Stimulated activated CD8-positive, alpha-beta memory T cell treated with anti-CD3 and anti-CD28 coated beads, Interleukin-2, amount 100 ng/mL, for 48 hours (primary cell): ENCODE measurements at places on chromosomes 11 and 22.

GRCh38 chr11:134904103-134904790 is 492.2 kb upstream of the B3GAT1 start:
- no peak for DNase-seq

- no peak for DNase-seq
Observed at GRCh38 chr11:127825183-127825582, 762.2 kb downstream of the ETS1 start.

DNA sequence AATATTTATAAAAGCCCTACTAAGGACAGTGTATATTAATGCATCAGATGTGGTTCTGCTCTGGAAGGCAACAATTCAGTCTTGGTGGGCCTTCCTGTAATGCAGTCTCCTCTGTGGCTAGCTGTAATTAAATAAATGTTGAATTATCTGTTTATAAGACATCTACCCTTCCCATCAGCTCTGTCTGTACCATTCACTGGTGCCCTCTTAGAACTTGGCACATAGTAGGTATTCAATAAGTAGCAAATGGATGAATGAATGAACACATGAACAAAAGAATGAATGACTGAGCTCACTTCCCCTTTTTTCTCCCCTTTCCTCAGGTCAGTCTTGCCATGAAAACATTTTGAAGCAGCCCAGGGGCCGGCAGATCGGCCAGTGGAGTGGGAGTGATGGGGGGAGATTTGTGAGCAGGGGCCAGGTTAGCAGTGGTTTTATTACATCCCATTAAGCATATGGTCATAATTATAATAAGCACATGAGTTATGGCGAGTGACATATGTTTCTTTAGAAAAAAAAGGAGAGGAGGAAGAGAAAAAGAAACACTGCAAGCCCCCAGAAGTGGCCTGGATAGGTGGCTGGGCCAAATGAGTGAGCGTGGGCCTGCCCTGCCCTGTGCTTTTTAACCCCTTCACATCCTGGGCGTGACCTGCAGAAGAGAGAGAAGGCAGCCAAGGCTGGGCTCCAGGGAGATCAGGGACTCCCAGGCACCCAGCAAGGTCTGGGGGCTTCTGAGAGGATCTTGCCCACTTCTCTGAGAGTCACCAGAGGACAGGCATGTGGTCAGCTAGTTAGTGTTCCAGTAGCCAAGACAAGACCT is 48.6 kb upstream of the CD82 start:
- no peak for DNase-seq

GRCh38 chr22:24994070-24994763 is 41.7 kb downstream of the KIAA1671 start:
- DNase-seq: peak; percentile 18

DNA sequence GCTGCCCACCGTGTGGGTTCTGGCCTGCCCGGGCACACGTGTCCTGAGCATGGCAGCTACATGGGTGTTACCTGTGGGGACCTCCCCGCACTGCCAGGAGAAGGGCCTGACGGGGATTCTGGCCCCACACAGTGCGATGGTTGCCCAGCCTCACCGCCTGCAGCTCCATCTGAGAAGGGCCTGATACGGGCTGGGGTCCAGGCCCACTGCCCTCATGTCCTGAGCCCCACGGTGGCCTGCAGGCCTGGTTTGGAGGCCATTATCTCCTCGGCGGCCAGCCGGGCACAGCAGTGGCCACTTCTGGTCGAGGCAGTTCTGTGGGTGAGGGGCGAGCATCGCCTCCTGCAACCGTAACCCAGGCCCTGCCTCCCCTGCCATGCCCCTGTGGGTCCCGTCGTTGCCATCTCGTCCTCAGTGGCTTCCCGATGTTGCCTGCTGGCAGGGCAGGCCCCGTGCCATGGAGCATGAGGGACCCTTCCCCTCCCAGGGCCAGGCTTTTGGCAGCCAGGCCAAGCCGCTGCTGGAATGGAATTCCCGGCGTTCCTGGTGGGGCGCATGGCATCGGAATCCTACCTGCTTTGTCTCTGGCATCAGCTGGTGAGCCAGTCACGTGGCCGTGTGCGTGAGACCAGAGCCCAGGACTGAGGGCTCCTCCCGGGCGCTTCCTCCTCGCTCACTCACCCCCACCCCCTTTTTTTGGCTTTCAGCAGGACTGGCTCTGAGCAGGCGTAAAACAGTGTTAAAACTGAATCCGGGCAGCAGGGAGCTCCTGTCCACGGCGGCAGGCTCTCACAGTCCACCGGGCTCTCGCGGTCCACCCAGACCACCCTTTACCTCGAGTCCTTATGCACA is 71.9 kb upstream of the PPARA start:
- DNase-seq: no peak

DNA sequence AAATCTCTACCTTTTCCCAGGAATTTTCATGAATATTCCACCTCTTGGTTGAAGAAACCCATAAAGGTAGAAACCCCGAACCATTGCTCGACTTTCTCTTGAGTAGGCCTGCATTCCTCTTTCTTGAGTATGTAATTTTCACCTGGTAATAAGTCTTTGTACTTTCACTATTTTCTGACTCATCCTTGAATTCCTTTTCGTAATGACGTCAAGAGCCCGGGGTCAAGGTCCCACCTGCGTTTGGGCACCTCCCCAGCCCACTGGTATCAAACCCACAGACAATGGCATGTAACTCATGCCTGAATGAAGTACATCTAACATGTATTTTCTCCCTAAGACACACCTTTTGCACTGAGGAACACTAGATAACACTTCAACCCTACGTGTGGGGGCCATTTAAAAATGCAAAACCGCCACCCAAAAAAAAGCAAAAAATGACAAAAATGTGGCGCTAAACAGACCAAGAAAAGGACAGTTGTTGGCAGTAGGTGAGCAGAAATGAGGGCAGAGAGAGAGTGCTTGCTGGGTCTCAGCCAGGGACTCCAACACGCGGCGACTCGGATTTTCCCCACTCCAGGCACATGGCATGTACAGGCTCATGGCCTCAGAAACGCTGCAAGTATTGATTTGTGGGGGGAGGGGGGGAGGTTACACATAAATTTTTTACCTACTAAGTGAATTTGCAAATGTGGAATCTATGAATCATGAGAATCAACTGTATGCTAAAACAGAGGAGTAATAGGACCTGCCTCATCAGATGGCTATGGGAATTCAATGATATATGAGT is 4.1 kb upstream of the C11orf24 start:
- no peak for DNase-seq

GRCh38 chr11:98729118-98729517 is 291.6 kb upstream of the CNTN5 start:
- DNase-seq: no peak

DNA sequence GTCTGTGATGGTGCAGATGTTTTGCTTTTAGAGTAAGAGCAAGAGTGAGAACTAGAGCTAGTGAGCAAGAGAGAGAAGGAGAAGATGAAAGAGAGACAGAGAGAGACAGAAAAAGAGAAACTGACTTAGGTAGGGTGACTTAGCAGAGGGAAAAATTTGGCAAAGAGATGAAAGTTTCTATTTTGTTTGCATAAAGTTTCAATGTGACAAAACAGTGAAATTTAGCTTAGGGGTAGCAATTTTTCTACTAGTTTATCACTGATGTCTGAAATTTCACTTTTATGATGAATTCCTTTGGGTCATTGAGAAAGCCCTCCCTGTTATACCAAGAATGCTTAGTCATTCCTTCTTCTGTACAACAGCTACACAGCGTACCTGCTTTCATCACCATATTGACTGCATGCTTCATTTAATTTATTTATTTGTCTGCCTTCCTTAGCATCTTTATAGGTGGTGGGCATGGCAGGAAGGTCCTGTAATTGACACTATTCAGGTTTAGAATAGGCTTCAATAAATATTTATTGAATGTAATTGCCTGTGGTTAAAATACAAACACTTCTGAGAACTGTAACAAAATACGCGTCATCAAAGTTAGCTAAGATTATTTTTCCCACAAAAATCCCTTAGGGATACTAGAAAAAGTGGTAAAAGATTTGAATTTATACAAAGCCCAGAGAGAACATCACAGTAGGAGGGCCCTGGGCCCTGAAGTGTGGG is 19.9 kb upstream of the CTSC start:
- no peak for DNase-seq

DNA sequence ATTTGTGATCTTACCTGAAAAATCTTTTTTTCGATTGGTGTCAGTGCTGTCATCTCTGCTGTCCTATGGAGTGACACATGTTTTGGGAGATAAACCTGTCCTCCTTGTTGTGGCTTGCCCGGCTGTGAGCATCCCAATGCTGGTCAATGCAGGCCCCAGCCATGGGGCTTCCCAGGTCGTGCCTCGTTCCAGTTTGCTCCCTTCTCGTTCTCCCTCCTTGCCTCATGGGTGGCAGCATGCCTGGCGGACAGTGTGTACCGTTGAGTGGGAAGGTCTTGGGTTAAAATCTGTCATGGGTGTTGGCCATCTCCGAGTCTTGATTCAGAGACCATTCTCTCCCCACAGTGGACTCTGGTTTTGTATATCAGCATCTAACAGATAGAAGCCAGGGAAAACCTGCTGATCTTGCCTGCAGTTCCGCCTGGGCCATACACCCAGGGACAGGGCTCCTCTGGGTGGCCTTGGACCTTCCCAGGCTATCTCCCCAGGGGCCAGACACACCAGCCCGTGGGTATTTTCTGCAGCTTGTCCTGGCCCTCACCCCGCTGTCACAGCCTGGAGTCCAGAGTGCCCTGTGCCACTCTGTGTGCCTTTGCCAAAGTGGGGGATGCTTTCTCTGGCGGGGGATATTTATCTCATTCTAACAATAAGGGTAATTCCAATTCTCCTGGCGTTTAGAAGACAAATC is 208.1 kb downstream of the TBC1D22A start:
- no peak for DNase-seq

- no peak for DNase-seq
Observed at GRCh38 chr11:10488121-10488933, 33.3 kb downstream of the AMPD3 start.

- no peak for DNase-seq
Observed at GRCh38 chr11:11313902-11314692, 39.0 kb downstream of the CSNK2A3 start.

- DNase-seq: no peak
Observed at GRCh38 chr11:64226507-64227051, 505 bp downstream of the NUDT22 start.

DNA sequence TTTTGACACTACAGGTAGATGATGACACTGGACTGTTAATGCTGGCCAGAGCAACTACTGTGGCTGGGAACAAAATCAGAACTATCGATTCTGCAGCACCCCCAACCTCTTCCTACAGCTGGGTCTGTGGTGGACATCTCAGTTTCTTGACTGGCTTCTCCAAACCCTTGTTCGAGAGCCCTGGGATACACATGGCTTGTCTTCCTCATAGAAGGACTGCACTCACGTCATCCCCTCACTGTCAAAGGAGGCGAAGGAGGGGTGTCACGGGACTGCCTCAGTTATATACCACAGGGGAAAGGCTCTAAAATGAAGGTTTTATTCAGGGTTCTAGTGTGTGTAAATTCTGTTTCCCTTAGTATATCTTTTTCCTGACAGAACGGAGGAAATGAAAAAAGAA is 44.9 kb downstream of the PITPNB start:
- DNase-seq: no peak

- DNase-seq: no peak
Observed at GRCh38 chr11:123392431-123392830, 37.6 kb upstream of the GRAMD1B start.

GRCh38 chr11:119307219-119307618 is 9.7 kb downstream of the MCAM start:
- DNase-seq: no peak

GRCh38 chr11:44775366-44775984 is 48.7 kb downstream of the TSPAN18 start:
- DNase-seq: peak; percentile 40

DNA sequence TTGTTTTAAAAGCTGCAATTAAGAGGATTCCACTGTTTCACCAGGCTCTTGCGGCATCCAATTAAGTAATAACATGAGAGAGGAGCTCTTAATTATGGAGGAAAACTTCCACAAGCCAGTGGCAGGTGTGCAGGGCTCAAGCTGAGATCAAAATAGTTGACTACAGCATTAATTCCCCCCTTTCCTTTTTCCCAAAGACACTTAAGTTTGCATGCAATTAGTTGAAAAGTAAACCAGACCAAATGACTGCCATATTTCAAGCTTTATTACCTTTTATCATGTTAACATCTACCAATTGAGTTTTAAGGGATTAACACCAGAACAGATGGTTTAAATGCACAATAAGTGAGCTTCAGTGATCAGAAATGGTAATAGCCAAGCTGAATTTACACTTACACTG is 32.1 kb downstream of the FAM168A start:
- DNase-seq: no peak

DNA sequence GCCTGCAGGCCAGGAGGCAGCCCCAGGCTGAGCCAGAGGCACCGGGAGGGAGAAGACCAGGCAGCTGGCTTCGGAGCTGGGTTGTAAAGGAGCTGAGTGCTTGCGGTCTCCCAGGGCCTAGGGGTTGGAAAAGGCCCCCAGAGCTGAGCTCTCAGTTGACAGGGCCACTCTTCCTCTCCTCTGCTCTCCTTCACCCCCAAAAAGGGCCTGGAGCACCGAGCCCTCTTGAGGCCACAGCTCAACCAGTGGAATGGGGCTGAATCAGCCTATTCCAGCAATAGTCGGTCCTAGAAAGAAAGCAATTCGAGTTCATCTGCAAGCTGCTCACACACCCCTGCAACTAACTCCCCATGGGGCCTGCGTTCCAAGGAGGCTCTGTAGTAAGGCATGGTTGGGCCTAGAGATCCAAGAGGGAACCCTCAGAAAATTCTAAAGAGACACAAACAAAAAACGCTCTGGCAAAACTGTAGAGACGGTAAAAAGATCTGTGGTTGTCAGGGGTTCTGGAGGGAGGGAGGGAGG is 205.0 kb downstream of the BUD13 start:
- no peak for DNase-seq

DNA sequence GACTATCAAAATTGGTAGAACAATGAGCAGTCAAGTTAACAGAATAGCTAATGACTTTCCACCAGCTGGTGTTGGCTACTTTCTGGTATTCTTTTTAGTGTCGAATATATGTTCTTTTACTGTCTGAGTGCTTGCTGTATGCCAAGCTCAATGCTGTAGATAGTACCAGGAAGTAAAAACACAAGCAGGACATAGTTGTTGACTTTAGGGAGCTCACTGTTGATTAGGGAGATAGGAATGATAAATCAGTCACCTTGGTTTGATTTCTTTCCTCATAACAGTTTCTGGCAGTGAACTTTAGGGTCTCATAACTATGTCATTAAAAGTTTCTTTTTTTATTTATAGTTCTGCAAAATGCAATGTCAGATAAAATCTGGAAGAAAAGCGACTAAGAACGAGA is 9.0 kb downstream of the HMGXB4 start:
- DNase-seq: no peak

GRCh38 chr11:119989159-119989821 is 148.6 kb downstream of the TRIM29 start:
- no peak for DNase-seq

GRCh38 chr22:45185718-45186514 is 22.2 kb downstream of the NUP50 start:
- no peak for DNase-seq

DNA sequence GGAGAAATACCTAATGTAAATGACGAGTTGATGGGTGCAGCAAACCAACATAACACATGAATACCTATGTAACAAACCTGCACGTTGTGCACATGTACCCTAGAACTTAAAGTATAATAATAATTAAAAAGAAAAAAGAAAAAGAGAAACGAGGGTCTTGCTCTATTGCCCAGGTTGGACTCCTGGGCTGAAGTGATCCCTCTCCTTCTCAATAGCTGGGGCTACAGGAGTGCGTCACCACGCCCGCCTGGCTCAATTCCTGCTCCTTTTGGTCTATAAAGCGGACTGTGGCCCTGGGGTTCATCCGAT is 521 bp upstream of the PTS start:
- no peak for DNase-seq

GRCh38 chr11:125167954-125168835 is 3.6 kb downstream of the PKNOX2 start:
- DNase-seq: no peak

- no peak for DNase-seq
Observed at GRCh38 chr22:45612940-45613339, 58.7 kb upstream of the ATXN10 start.
